ENCODE measurements at places on chromosomes 3 and 15.

DNA sequence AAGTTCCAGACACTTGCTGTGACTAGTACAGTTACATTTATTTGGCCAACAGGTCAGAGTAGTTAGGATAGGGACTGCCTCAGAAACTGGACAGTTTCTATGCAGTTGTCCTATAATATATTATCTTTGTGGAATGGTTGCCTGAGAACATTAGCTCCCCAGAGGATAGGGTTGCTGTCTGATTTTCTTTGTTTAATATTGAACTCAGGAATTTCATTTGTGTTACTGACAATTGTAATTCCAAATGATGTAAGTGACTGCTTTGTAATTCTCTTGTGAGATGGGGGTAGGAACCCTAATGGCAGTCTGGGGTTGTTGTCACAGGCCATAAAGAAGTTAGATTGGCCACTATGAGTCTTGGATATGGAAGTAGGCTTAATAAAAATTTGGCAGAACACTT lies 2.2 kb downstream of the NXPE3 start:
- DNase-seq, result no peak

DNA sequence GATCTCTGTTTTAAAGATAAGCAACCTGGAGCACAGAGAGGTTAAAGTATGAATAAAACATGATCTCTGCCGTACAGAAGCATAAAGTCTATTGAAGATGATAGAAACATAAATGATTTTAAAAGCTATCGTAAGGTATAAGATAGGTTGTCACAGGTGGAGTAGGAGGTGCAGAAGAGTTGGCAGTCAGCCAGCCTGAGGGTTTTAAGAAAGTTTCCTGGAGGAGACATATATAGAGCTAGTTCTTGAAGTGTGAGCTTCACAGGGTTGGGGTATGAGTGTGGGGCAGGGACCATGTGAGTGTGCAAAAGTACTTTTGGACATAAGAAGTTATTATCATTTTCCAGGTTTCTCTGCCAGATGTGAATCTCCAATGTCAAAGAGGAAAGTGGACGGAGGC lies 3.9 kb upstream of the FGF12 start:
- DNase-seq, result no peak

GRCh38 chr3:129323651-129324294 lies 45.1 kb downstream of the HMCES start:
- no peak for DNase-seq

- no peak for DNase-seq
These were observed 265.6 kb upstream of the ATP11B start for GRCh38 chr3:182527745-182528144.

DNA sequence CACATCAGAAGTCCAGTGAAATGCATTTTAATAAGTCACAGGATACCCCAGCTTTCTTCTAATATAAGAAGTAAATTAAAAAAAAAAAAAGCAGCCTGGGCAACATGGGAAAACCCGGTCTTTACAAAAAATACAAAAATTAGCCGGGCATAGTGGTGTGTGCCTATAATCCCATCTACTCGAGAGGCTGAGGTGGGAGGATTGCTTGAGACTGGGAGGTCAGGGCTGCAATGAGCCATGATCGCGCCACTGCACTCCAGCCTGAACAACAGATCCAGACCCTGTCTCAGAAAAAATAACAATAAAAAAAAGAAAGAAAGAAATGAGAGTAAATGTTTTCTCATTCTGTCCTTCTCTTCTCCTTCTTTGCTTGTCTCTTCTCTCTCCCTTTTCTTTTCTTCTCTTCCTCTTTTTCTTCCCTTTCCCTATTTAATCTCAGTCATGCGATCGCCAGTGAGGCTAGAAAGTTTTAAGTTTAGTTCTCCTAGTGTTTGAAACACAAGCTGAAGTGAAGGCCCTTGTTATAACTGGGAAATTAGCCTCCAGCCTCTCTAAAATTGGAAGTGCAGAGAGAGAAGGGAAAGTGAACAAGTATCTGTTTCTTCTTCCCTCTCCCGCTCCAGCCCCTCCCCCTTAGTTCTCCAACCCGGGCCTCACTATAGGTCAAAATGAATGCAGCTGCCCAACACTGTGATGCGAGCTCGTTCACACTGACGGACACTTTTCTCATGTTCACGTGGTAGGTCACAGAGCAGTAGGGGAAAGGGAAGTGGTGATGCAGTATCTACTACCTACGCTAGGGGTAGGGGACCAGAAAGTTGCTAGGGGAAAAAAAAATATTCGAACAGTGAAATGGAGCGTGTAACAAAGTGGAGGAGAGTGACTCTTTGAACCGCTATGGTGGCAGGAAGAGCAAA lies 23.5 kb upstream of the TSC22D2 start:
- DNase-seq, result peak; percentile 71

- peak; percentile 3 for DNase-seq
These were observed 71.9 kb upstream of the FEZF2 start for GRCh38 chr3:62445275-62445674.

DNA sequence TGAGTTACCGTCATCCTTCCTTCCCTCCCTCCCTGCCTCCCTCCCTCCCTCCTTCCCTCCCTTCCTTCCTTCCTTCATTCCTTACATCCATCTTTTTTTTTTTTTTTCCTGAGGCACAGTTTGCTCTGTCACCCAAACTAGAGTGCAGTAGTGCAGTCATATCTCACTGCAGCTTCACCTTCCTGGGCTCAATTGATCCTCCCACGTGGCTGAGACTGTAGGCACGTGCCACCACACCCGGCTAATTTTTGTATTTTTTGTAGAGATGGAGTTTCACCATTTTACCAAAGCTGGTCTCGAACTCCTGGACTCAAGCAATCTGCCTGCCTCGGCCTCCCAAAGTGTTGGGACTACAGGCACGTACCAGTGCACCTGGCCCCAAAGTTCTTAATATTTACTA lies 25.8 kb downstream of the USP3 start:
- DNase-seq, result no peak

- peak; percentile 90 for DNase-seq
These were observed at the start of gene GAP43 for GRCh38 chr3:115623044-115623868. GAP43 (plus strand) TSS chr3:115623510; CDS start chr3:115623690, 180 bp downstream.

- no peak for DNase-seq
These were observed 167.2 kb downstream of the PLD1 start for GRCh38 chr3:171643033-171643432.
